ELR (cell line): ENCODE measurements at places on chromosomes 4 and X.
A peak's percentile ranks its signal among the peaks of the same experiment; 100 is the strongest.

DNA sequence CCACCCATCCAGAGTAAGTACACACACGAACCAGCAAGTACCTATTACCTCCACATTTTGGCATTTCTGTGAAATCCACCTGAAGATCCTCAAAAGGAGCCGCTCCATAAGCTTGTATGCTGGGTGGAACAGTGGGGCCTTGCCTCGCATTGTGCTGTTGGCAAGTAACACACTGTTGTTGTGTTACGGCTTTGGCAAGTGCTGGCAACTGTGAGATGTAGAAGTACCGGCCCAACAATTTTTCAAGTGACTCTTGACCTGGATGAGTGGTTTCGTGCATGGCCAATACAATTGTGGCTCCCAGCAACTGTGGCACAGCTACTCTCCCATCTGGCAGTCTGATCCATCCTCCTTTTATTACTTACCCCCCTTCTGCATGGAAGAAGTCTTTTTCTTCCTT lies 128.7 kb downstream of the CCNB3 start:
- DNase-seq, result no peak

DNA sequence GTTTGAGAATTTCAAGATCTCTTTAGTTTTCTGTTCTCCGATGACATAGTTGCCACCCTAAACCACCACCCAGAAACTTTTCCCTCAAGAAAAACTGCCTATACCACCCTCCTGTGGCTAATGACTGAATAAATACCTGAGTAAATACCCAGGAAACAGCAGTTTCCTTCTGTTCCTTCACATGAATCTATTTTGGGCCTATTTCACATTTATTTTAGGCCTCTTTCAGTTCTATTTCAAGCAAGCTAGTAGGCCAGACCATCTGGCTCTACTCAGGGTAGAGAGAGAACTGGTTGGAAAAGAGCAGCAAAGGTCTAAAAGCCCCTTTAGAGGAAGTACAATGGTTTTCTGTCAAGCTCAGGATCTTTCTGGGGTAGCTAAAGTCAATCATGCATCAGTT lies 23.4 kb downstream of the ARHGEF9 start:
- peak; percentile 5 for DNase-seq

DNA sequence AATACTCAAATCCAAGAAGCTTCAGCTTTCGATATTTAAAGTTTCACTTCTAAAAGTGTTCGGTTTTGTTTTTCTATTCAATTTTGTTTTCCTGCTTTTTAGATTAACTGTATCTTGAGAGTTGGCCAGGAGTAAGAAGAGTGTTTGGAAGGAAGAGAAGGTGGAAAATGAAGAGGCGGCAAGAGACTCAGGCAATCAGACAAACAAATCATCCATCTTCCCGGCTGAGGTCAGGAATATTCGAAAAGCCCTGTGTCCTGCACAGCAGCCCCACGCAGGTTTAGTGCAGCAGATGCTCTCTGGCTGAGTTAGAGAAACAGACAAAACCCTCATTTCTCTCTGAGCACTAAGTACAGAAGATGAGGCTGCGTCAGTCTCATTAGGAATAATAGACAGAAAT lies 330.3 kb upstream of the NOCT start:
- no peak for DNase-seq

DNA sequence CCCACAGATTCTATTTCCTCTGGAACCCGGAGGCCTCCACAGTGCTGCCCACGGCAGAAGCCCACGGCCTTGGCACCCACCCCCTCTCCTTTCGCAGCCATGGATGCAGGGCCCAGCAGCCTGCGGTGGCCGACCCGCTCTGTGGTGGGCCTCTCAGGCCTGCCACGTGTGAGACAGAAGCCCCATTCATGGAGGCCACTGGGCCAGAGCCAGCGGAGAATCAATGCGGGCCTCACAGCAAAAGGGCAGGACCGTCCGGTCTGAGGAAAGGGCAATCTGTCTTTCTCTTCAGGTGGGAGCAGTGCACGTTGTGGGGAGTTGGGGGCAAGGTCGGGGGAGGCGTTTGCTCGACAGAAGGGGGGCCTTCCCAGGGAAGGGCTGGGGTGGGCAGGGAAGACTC lies 8.4 kb upstream of the HAUS7 start:
- DNase-seq, result no peak

DNA sequence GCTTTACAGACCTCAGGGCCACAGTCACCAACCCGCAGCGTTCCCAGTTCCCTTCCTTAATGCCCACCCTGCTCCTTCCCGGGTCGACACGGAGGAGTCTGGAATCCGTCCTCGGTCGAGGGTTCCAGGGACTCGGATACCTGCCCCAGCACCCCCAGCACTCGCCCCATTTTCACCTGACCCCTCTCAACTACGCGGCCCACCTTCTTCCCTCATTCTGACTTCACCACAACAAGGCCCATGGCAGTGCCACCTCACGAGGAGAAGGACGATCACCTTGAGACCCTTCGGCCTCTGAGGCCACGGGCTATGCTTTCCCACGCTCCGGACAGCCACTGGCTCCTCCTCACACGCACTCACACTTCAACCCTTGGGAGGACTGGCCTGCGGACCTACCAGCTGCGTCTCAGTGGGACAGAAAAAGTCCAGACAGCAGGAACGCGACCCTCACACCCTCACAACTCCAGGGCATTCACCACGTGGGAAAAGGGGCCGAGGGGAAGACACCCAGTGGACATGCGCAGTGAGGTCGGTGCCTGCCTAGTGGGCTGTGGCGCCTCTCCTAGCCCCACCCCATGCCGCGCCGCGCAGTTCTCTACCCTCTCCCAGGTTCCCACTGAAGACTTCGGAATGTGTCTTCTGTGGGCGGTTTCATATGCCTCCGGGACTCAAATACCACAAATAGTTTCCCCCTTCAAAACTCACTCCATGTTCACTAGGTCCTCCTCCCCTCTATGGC lies at the start of gene XAGE3:
Gene XAGE3 (minus strand): TSS at position 474 of the 739 bp plus-strand sequence. CDS start 950 bp downstream, outside the sequence.
- DNase-seq, result no peak

DNA sequence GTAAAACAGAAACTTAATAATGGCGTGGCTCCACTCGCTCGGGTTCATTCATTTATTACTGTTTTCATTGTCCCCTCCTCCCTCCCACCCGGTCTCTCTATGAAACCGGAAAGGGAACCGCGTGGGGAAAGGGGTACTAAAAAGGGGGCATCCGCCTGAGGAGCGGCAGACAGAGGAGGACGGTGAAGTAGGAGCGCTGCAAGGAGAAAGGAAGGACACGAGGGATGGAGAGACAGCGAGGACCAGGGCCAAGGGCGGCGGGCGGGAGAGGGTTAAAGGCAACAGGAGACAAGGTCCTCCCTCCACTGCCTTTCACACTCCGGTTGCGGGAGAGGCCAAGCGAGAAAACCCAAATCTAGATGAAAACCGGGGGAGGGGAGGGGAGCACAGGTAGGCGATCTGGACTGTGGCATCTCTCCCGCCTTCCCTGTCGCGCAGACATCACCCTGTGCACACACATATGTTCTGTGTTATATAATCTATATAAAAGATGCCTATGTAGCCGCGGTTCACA lies 829 bp downstream of the ELOVL6 start:
- DNase-seq, result peak; percentile 51
